Effector CD8-positive, alpha-beta T cell (primary cell): ENCODE measurements at places on chromosomes 7 and 10.

DNA sequence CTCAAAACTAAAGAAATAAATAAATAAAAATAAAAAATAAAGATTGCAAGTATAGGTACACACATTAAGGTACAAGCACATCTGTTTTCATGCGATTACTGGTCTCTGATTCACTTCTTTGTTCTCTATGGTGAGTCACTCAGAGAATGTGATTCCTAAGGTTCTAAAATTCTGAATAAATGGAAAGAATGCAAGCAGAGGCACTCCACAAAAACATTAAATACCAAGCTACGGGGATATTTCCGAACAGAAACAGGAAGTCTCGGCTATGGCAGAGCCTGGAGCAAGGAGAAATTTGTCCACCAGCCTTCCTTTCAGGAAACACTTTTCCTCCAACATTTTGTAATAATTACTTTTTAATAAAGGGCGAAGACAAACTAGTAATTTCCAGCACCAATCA lies 1.4 kb downstream of the VOPP1 start:
- no peak for DNase-seq

- DNase-seq: no peak
Measured at GRCh38 chr7:124089621-124090020, 56.8 kb upstream of the TMEM229A start.

- DNase-seq: no peak
Measured at GRCh38 chr10:10295537-10295936, 722.1 kb upstream of the CELF2 start.

GRCh38 chr10:132929953-132930548 lies 12.3 kb downstream of the CFAP46 start:
- no peak for DNase-seq
